AG10803 (cell line): ENCODE measurements at places on chromosomes 4 and X.

DNA sequence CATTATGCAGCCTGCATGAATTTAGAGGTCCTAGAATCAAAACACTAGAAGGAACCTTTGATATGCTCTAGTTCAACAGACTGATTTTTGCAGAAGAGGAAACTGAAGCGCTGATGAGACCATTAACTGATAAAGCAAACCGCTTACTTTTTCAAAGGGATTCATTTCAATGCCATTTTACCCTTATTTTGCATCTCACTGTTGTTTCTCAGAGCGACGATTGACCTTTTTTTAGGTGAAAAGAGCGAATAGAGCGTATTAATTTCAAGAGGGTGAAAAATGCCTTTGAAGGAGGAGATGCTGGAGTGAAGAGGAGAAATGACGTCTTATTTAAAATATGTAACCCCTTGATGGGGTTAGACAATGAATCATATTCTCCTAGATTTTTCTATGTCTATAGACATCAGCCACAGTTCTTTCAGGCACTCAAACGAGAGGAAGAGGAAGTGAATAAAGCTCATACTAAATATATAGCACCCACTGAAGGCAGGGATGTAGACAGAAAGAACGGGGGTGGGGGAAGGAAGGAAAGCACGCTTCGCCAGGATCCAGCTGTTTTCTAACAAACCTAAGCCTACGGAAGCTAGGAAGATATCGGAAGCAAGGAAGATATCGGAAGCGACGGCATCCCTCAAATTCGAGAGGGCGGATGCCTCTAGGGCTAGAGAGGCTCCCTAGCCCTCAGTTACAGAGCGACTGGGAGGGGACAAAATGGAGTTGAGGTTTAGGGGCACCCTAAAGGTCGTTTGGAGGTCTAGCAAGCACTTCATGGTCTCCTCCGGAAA is 848 bp downstream of the ACSL4 start:
- DNase-seq: peak; percentile 36

- DNase-seq: peak; percentile 17
Measured at GRCh38 chrX:140141444-140142029, 176.2 kb upstream of the CXorf66 start.

GRCh38 chr4:141356321-141356962 is 135.7 kb downstream of the ZNF330 start:
- no peak for DNase-seq

DNA sequence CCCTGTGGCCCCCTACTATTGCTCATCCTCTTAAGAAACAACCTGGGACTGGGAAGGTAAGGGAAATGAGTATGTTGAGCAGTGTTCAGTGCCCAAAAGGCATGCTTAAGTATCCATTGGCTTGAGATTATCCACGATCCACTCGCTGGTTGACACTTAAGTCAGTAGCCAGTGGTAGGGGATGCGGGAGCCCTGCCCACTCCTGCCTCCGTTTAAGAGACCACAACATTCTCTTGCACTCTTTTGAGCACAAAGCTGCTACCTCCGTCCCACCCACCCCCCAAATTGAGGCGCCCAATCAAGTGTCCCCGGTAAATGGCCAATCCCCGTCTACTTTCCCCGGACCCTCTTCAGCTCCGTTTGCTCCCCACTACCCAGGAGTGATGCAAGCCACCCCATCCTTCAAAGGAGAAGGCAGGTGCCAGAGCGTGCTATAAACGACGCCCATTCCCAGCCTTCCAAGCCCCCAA is 25.0 kb downstream of the UTP14A start:
- DNase-seq: no peak

DNA sequence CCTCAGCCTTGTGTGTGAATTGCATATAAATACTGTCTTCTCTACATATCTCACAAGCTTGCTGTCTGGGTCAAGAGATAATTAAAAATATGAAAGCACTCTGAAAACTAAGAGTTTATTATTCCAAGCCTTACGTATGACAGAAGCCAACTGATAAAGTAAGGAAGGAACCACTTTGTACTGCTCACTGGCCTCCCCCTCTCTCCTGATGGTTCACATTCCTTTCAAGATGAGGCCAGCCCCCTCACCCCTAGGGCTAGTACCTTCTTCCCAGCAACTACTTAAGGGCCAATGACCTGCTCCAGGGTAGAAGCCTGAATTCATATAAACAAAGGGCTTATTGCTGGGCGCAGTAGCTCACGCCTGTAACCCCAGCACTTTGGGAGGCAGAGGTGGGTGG is 5.4 kb upstream of the SOWAHD start:
- DNase-seq: no peak

DNA sequence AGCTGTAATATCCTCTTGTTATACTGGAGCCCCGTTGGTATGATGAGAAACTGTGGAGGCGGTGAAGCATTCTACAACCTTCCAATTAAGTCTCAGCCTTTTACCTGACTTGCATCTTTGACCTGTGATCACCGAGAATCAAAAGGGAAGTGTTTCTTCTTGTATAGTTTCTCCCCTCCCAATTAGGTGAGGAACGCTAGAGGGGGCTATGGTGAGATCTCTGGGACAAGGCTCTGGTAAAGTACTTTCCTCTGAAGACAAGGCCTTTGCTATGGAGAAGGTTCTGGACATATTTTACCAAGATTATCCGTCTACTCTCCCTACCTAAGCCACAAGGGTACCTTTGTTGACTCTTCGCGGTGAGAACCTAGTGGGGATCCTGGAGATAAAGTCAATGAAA is 111.3 kb downstream of the CBLL2 start:
- DNase-seq: no peak

GRCh38 chrX:23202326-23202725 is 132.3 kb upstream of the PTCHD1 start:
- no peak for DNase-seq

DNA sequence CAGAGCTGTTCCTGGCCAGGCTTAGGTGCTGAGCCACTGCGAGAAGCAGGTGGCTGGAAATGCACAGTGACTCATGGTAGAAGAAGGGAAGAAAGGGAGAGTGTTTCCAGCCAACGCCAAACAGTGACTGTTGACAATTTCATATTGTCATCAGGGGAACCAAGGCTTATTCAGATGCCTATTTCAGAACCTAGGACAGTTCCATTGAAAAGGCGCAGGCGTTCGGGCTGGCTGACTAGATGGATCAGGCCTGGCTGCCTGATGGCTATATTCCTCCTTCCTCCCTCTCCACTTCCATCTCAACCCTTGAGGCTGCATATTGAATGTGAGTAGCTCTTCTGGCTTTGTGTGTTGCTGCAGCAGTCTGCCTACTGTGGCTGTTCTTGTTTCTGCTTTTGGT is 73.0 kb upstream of the FRMPD4 start:
- peak; percentile 11 for DNase-seq

GRCh38 chr4:125522992-125523391 is 208.2 kb downstream of the FAT4 start:
- DNase-seq: no peak

- DNase-seq: peak; percentile 71
Measured at GRCh38 chrX:63503541-63503940, 152.4 kb upstream of the SPIN4 start.

DNA sequence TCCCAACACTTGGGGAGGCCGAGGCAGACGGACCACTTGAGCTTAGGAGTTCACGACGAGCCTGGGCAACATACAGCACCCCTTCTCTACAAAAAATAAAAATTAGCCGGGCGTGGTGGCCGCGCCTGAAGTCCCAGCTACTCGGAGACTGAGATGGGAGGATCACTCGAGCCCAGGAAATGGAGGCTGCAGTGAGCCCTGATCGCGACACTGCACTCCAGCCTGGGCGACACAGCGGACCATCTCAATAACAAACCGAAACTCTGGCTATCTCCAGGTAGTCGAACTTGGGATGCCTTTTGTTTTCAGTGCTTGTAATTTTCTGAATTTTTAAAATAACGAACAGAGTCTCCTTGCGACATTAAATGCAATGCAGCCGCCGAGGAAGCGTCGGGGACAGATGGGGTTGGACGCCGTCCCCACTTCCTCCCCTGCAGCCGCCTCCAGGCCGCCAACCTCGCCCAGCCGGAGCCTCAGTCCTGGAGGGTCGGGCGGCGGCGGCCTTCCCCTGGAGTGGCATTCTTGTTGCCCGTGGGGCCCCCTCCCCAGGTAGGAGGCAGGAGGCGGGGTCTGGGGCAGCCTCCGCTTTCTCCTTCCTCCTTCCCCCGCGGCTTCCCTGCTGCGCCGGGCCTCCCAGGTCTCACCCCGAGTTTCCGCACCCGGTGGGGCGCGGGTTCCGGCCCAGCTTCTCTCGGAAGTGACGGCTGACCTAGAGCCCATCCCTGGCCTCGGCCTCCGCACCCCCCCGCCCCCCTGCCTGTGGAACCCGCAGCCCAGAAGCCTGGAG is 14.6 kb downstream of the HMX1 start:
- DNase-seq: no peak

GRCh38 chr4:14816623-14817261 is 185.5 kb upstream of the CPEB2 start:
- no peak for DNase-seq

DNA sequence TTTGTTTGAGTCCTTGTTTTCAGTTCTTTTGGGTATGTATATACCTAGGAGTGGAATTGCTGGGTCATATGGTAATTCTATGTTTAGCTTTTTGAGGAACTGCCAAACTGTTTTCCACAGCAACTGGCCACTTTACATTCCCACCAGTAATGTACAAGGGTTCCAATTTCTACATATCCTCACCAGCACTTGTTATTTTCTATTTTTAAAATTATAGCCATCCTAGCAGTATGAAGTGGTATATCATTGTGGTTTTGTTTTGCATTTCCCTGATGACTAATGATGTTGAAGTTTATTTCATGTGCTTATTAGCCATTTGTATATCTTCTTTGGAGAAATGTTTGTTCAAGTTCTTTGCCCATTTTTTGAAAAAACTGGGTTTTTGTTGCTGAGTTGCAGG is 39.6 kb downstream of the TMEM164 start:
- DNase-seq: no peak

DNA sequence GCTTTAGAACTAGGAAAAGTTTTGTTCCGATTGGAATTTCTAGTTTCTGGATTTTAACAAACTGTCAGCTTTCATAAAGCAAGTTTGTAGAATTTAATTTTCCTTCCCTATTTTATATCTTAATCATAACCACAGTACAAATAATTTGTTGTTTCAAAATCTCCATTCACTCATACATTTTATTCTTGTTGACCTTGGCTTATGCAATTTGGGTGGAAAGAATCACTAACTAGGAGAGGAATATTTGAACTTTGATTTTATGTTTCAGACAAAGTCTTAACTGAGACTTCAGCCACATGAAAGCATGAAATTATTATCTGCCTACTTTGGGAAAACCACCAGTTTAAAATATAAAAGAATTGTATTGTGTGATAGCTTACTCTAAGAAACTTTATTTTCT is 427.9 kb downstream of the SPRY1 start:
- DNase-seq: no peak

DNA sequence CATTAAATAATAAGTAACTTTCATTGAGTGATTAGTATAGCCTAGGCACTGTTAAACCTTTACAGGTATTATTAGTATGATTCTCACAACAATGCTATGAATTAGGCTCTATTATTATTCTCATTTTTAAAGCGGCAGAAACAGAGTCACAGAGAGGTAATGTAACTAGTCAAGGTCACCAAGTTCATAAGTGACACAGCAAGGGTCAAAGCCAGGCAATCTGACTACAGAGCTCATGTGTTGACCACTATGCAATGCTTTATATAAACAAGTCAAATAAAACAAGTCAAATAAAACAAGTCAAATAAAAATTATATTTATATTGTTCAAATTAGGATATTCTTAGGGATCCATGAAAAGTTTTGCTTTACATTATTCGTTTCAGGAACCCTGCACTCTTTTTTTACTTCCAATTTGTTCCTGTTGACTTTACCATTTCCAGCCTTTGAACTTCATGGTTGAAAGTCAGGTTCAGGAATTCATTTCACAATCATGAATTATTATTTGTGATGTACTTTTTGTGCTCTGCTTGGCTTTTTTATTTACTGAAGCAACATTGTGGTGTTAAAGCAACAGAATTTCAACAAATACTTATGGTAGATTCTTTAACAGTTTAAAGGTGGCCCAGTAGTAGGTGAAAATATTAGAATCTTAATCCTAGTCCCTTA is 18.0 kb upstream of the ZC4H2 start:
- DNase-seq: no peak

GRCh38 chr4:154603033-154603943 is 9.2 kb downstream of the FGG start:
- no peak for DNase-seq

GRCh38 chr4:38241541-38241940 is 281.3 kb downstream of the PTTG2 start:
- no peak for DNase-seq

GRCh38 chr4:68283714-68284113 is 38.2 kb upstream of the TMPRSS11B start:
- no peak for DNase-seq

- peak; percentile 78 for DNase-seq
Measured at GRCh38 chrX:39633293-39633692, 464.5 kb downstream of the BCOR start.

DNA sequence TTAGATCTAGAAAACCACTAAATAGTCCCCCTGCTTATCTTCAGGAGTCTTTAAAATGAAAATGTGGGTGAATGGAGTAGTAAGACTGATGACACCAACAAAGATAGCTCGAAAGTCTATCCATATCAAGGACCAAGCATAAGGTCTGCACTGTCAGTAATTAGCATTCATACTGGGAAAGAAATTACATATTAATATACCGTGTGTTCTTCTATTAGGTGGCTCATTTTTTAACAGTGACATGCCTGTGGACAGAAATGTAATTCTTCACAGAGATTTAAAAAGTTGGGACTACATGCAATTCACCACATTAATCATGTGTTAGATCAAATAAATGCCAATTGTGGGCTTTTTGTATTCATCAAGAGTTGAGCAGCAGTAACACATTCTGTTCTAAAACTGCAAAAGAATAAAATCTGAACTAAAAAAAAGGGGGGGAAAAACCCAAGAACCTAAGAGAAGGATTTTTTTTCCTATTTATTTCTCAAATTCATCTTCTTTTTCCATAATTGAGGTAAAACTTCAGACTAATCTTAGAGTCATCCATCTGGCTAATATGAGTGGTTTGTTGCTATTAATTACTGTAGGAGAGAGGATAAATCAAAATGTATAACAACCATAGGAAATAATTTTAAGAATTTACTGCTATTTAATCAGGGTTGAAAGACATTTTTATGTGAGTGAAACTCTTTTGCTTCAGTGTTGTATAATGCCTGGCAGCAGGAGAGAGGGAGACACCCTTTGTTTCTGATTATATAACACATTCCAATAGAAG is 386.7 kb upstream of the IGFBP7 start:
- DNase-seq: no peak

DNA sequence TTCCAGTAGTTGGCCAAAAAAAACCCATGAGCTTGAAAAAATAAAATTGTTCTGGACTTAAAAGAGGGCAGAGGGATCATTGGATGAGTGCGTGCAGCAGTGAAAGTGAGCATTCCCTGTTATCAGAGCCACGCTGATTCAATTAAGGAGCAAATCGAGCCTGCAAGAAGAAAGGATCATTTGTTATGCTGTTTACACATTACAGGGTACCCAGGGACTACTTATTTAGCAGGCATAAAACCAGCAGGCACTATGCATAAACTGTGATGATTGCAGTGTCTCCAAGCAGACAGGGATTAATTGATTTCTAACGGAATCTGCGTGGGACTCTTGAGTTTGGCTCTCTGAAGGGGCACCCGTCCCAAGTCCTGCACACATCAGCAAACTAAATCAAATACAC is 83.5 kb downstream of the SHOX start:
- no peak for DNase-seq
